NCI-H1694 treated with DMSO at 0.1 percent for 48 hours (cell line): ENCODE measurements at places on chromosomes 16 and 17.

- no peak for DNase-seq
Measured at GRCh38 chr17:8577868-8578267, 52.7 kb downstream of the MYH10 start.

DNA sequence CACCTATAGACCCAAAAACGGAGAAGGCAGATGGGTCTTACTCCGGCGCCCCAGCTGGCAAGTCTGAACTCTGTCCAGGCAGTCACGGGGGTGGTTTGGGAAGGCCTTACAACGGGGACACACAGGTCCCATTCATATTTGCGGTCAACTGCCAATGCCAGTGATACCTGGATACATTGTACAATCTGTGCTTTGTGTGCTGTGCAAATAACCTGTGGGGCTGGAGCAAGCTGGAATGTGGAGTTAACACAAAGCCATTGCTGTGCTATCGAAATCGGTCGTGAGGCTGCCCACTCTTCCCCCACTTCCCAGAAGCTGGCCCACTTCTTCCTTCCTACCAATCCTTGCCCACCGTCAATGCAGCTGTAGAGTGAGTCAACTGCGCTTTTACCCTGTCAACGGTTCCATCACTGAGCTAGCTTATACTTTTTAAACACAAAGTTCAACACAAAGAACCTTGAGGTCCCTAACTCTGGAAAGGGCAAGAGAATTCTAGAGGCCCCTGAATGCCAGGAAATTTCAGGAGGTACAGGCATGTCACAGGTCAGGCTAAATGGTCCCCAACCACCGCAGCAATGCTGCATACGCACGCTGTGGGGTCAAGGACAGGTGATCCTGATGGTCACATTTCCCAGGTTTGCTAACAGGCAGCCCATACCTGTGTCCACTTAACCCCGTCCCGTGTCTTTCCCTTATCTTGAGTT lies 122.8 kb downstream of the ZFHX3 start:
- DNase-seq = no peak

DNA sequence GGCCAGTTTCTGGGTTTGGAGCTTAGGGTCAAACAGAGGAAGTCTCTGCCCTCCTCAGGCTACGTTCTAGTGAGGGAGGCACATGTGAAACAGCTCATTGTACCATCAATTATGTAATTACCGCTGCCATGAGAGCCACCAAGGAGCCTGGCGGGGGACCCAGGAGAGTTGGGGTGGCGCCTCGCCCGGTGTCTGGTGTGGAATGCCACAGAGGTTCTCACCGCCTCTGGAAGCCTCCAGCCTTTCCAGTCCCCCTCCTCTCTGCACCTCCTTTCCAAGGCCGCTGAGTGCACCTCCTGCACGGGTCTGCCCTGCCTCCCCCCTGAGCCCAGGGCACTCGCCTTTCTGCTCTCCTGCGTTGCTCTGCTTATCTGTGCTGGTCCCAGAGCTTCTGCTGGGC lies 51.4 kb downstream of the SREBF1 start:
- no peak for DNase-seq

DNA sequence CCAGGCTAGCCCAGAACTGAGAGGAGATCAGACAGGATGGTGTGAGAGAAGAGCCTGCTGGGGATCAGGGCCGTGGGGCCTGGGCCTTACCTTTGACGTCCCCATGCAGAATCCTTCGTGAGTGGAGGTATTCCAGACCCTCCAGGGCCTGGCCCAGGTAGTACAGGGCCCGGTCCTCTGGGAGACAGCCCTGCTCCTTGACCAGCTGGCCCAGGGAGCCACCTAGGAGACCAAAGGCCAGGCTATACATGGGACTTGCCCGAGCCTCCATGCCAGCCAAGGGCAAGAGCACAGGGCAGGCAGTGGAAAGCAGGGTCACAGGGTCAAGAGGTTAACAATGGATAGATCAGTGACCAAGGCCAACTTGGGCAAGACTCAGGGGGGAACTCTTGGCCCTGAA lies 12.1 kb upstream of the SPATA32 start:
- DNase-seq = no peak

- DNase-seq = no peak
Measured at GRCh38 chr17:77472468-77473310, 331.9 kb downstream of the SEC14L1 start.

DNA sequence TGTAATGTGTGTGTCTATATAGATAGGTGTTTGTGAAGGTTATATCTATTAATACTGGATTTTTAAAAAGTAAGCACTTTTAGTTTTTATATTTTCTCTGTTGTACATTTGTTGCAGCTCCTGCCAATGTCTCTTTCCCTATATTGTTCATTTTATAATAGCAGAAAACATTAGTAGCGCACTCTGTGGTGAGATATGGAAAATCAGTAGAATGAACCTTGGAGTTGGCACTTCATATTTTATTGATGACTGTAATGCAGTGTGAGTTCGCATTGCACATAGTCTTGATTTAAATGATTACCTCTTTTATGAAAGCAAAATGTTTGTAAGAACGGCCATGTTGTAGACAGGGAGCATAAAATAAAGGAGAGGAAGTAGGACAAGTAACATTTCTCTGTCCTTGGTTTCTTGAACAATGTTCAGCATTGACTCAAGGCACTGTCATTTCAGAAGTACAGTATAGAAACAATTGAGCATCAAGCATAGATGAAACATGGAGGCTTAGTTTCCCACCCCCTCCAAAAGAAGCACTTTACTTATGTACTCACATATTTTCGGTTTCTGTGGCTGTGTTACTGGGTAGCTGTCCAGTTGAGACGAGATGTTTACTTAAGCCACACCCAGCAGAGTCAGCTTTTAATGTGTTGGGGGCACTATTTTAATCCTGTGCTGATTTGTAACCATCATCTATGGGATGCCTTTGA lies 74.0 kb downstream of the TANC2 start:
- DNase-seq = no peak

- DNase-seq = no peak
Measured at GRCh38 chr17:60396412-60396811, 4.5 kb upstream of the USP32 start.
